ENCODE measurements at places on chromosomes 12 and 14.

DNA sequence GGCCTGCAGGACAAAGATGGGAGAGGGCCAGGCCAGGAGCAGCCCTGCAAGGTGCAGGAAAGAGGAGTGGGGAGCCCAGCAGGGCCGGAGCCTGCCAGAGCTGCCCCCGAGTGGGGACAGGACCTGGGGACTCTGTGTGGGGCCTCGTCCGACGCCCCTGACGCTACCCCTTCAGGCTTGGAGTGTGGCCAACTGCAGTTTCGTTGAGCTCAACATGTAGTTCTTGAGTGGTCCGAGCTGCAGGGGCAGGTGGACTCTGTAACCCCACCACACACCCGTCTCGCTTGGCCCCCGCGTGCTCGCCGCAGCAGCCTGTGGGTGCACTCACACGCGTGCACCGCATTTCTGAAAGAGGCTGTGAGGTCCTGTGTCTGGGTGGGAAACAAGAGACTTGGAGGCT, 2.0 kb downstream of the ASPG start:
- no peak for DNase-seq

DNA sequence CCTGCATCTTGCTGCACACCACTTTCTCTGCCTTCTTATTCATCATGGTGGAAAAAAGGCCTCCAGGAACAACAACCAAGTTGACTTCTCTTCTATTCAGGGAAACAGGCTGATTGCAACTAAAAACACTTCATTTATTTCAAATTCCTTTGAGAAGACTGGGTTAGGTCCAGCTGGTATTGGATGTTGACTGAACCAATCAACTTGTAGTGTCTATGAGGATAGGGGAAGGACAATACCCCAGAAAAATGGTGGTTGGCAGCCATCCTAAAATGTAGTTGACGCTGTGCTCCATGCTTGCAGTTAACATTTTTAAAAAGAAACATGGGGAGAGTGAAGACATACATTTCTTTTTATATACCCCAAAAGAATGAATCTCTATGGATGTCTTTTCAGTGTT, 34.4 kb upstream of the CRADD start:
- no peak for DNase-seq

GRCh38 chr12:132560364-132560613, 50.1 kb downstream of the LRCOL1 start:
- DNase-seq, result no peak

DNA sequence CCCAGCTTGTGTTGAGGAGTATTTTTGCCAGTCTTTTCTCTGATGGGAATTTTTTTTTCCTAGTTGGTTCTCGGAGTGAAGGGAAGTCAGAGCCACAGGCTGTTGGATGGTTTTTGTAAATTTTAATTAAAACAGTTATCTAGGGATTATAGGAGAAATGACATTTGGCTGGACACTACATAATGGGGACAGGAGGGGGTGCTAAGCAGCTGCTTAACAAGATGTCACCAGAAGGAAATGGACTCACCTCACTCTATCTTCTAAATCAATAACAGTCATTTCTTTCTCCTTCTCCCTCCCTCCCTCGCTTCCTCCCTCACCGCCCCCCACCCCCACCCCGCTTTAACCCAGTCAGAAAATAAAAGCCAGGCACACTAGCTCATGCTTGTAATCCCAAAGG, 93.4 kb upstream of the TMEM233 start:
- no peak for DNase-seq

- DNase-seq, result no peak
Measured at GRCh38 chr12:108310489-108310888, 28.6 kb downstream of the CMKLR1 start.

DNA sequence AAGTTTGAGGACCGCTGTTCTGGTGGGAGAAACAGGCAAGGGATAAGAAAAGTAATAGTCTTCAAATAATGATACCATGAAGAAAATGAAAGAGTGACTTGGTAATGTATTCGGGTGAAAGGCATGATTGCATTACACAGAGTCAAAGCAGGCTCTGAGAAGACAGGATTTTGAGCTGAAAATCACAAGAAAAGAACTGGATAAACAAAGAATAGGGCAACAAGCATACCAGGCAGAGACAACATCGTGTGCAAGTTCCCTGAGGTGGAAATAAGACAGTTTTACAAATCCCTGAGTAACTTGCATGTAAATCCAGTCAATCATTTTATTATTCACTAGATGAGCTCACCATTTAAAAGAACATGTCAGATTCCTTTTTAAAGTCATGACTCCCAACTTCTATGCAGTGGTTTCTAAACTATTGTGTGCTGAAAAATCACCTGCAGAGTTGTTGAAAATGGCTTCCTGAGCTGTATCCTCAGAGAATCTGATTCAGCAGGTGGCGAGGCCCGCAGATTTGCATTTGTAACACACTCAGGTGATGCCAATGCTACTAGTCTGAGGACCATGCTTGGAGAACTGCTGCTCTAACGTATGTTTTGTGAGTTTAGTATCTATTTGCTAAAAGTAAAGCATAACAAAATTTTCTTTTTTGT, 133.0 kb upstream of the ABCD2 start:
- DNase-seq, result no peak

GRCh38 chr14:59244581-59244980, 56.1 kb downstream of the DAAM1 start:
- DNase-seq, result no peak

GRCh38 chr12:45912774-45913173, 77.6 kb downstream of the SCAF11 start:
- no peak for DNase-seq

- DNase-seq, result no peak
Measured at GRCh38 chr12:42322567-42322966, 3.3 kb downstream of the ZCRB1 start.

GRCh38 chr12:104736307-104736706, 221.8 kb downstream of the SLC41A2 start:
- DNase-seq, result no peak

- no peak for DNase-seq
Measured at GRCh38 chr14:98955741-98956070, 316.3 kb downstream of the BCL11B start.

Data from CD4-positive, alpha-beta T cell treated with Interleukin-15 for 1 hour (primary cell).